Head of caudate nucleus (tissue), 42 donors: ENCODE measurements at places on chromosomes 6 and 20.

GRCh38 chr20:20002101-20002998 lies 14.8 kb upstream of the NAA20 start:
- DNase-seq = no peak

- no peak for DNase-seq
These were observed 150.4 kb upstream of the PHACTR3 start for GRCh38 chr20:59453759-59454560.

GRCh38 chr6:34521463-34522285 lies 34.5 kb downstream of the SPDEF start:
- no peak for DNase-seq

DNA sequence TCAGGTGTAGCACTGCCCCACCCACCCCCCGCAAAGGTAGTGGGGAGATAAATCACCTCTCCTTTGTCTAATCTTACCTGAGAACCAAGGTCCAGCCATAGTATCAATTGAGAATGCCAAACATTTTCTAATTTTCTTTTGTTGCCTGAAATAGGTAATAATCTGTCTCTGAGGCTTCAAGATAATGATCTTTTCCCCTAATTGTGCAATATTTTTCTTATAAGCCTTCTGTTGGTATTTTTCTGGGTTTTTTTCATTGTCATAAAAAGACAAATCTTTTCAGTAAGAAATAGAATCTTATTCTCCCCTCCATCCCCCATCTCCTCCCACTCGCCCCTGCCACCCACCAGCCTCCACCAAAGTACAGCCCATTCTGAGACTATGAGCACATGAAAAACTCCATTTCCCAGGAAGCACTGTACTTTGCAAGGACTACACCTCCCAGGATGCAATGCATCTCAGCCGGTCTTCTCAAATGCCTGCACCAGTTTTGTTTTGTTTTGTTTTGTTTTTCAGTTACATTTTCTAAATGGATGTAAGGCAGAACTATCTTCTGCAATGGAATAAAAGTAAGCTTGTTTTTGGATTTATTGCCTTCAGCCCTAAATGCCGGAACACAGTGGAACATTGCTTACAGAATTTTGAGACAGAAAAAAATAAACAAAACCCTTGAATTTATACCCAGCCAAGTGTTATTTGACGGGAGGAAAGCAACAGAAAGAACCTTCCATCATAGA lies 268.0 kb downstream of the TFAP2A start:
- no peak for DNase-seq

DNA sequence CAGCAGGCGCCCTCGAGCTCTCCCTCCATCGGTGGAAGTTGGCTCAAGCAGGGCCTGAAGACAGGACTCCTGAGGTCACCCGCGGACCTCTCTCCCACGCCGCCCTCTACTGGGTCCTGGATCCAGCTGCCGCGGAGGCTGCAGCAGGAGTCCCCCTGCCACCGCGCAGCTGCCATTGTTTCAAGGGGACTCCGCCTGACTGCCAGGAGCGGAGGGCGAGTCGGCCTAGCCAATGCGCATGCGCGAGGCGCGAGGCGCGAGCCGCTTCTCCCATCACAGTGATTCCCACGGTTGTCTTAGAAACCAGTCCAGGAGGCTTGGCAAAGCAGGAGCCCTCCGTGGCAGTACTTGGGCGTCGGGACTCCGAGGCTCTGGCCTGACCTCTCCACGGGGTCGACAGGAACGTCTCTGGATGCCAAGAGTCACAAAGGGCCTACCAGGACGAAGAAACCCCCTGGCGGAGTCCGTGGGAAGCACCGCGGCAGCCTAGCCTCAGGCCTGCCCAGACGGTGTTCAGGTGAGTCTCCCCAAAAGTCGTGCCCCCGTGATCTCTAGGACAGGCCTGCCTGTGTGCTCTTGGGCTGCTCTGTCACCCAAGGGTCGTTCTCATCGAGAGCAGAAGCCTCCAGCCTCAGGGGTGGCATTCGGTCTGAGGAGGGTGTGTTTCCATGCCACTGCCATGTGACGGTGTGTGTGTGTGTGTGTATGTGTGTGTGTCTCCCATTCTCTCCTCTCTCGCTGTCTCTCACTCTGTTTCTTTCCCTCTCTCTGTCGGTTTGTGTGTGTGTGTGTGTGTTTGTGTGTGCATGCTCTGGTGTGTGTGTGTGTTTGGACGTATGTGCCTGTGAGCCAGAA lies 290.6 kb upstream of the ZNF337 start:
- DNase-seq = peak; percentile 67

DNA sequence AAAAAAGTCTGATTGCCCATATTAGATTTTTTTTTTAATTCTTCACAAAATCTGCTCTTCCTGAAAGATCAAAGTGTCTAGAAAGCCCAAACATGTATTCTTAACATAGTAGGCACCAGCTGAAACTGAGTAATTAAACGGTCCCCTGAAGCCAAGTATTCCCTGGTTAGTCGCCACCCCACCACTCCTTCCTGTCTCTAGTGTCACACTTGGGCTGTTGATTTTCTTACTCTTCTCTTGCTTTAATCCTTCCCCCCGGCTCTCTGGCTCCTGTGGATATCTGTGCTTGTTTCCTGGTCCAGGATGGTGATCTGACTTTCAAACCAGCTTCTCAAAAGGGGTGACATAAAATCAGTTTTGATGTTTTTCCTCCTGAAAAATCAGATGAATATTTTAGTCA lies 162.9 kb downstream of the QKI start:
- no peak for DNase-seq

GRCh38 chr6:15132167-15132566 lies 113.7 kb upstream of the JARID2 start:
- DNase-seq = no peak

GRCh38 chr20:40680161-40680959 lies 8.7 kb downstream of the MAFB start:
- DNase-seq = no peak

- no peak for DNase-seq
These were observed 82.8 kb downstream of the ATRN start for GRCh38 chr20:3553663-3554062.
